ENCODE measurements at places on chromosomes 5 and 9.

GRCh38 chr9:92185681-92186080 lies 70.5 kb upstream of the SPTLC1 start:
- no peak for DNase-seq

GRCh38 chr9:12760758-12761157 lies 14.1 kb upstream of the LURAP1L start:
- DNase-seq = no peak

GRCh38 chr5:146048994-146049703 lies 56.2 kb downstream of the PLAC8L1 start:
- DNase-seq = no peak

DNA sequence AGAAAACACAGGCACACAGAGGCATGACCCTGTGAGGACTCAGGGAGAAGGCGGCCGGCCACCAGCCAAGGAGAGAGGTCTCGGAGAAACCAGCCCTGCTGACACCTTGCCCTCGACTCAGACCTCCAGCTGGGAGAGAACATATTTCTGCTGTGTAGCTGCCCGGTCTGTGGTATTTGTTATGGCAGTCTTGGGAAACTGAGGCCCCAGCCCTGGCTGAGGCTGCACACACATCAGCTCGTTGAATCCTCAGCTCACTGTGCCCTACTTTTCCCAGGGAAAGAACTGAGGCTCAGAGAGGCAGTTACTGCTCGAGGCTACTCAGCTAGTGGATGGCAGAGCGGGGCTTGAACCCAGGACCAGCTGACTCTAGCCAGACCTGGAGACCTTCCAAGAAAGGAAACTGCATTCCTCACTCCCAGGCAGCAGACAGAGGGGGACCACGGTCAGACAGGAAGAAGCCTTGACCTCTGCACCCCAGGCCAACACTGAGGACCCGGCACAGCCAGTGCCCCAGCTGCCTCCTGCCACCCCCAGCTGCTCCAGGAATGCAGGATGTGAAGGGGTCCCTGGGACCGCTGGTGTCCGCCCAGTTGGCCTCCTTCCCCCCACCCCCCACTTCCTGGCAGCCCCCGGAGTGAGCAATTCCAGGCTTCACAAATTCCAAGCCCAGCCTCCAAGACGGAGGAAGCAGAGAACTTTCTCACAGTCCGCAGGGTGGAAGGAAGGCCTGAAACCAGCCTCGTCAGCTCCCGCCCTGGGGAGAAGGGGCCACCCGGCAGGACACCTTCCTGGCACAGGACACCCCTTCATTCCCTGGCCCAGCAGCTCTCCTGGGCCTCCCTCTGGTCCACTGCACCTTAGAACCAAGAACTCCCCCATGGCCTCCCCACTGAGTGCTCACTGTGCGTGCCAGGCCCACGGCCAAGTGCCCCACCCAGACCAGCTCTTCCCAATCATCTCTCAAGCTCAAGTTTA lies 69.9 kb downstream of the LRSAM1 start:
- no peak for DNase-seq

DNA sequence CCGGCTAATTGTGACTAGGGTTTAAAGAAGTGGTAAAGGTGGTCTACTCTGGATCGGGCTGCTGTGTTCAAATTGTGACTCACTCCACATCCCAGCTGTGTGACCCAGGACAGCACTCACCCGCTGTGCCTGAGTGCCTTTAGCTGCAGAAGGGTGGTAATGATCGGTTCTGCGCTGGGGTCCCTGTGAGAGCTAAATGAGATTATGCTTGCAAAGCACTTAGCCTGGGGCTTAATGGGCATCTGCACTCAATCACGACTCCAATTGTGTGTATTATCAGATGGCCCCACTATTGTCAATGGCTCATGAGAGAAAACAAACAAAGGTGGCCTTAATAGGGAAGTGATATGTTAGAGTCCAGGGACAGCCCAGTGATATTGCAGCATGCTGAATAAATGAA lies 25.1 kb upstream of the TBC1D2 start:
- DNase-seq = no peak

DNA sequence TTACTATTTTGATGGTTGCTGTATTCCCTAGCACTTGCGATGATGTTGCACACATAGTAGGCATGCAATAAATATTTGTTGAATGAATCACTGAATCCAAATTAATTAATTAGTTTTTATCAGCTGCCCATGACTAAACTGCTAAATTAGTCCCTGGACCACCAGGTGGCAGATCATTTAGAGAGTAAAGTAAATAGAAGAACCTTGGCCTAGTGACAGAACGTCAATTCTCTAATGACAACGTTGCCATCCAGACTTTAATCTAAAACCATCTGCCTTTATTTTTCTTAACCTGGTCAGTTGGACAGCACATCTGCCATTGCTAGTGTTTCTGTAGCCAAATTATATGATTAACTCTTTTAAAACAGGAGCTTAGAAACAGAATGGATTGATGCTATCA lies 457.5 kb downstream of the KIF4B start:
- DNase-seq = no peak

DNA sequence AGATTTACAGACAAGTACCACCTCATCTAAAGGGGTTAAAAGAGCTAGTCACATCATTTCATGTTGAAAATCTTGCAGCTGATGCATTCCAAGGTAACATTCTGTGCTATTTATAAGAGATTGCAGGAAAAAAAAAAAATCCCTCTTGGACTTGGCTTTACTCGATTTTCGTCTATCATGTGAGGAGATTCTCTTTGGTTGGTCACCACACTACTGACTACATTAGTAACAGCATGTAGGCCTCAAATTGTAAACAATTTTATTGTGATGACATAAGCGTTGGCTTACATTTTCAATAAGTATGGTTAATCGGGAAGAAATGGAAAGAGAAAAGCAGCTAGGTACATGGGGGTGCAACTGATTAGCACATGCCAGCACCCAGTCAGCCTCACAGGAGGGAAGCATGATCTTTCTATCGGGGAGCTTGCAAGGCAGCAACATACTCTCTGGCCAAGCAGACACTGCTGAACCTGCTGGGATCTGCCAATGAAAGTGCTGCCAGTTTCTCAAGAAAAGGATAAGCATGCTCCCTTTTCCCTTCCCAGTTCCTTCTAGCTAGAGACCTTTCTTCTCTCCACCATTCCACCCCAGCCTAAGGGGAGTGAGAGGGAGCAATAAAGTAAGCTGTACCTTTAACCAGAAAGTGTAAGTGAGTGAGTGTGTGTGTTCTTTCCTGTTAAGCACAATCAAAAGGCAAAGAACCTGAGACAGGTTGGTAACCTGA lies 7.5 kb downstream of the NREP start:
- no peak for DNase-seq

- peak; percentile 82 for DNase-seq
Observed at GRCh38 chr9:132411091-132411508, 1.1 kb downstream of the CFAP77 start.

DNA sequence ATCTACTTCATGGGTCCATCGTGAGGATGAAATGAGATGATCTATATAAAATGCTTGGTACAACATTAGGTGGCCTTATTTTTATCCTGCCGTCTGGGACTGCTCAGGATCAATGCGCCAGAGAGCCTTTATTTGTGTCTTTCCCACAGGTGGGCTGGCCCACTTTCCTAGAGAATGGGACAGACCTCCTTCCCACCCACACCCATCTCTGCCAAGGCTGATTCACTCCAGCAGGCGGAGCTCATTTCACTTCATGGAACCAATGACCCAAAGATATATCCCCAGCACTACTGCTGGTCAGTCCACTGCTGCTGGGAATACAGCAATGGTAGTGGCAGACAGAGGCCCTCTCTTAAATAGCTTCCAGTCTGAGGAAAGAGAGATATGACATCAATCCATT lies 35.7 kb downstream of the TGFBI start:
- no peak for DNase-seq

DNA sequence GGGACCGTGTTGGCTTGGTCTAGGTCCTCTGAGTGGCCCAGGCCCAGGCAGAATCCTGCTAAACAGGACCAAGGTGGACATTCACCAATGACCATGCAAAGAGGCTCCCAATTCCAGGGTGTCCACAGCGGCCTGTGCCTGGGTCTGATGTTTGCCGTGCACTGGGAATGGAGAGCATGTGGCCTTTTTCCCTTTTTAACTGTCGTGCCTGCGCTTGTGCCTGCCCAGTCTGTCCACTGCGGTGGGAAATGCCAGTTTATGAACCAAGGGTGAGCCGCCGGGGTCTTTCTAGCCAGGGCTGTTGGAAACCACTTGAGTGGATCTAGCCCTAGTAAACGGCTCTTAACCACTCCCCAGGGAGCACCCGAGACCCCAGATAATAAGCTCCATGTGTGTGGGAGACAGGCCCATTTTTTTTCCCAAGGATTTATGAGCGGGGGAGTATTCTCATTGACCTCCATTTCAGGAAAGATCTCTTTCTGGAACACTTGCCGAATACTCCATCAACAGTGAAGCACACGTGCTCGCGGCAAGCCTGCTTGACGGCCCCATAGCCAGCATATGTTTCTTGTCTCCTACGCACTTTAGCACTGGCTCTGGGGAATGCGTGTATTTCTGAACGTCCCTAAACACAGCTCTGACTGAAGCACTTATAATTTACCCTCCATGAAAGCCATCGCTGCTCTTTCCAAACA lies 93.2 kb upstream of the PHYKPL start:
- DNase-seq = no peak

DNA sequence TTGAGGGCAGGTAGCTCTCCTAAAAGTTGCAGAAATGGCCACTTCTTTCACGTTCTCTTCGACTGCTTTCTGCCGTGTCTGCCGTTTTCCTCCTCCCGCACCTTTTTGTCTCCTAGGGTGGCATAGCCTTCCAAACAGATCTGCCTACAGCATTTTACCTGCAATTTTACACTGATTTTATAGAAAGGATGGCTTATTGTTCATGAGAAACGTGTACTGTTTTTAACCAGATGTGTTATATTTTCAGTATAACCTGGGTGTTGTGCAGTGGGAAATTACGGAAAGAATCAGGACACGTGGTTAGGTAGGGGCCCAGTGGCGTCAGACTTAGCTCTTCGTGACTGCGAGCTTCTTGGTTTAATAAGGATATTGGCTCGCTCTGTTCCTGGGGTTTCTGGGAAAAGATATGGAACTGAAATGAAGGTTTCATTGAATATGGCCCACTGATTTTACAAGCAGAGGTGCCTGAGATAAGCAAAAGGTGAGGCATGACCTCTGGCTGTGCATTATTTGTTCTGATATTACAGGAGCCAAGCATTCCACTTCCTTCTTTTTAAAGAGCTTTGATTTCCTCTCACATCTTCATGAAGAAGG lies 43.7 kb upstream of the PRSS3 start:
- no peak for DNase-seq

GRCh38 chr9:6410633-6411032 lies 2.4 kb upstream of the UHRF2 start:
- no peak for DNase-seq

GRCh38 chr5:110203661-110204060 lies 513.9 kb downstream of the MAN2A1 start:
- DNase-seq = no peak

All from activated naive CD4-positive, alpha-beta T cell treated with anti-CD3 and anti-CD28 coated beads, Interleukin-2, amount 10 ng/mL, durations not matched to agents 7 days and 5 days (primary cell).